ENCODE measurements at places on chromosomes 16 and 17.

DNA sequence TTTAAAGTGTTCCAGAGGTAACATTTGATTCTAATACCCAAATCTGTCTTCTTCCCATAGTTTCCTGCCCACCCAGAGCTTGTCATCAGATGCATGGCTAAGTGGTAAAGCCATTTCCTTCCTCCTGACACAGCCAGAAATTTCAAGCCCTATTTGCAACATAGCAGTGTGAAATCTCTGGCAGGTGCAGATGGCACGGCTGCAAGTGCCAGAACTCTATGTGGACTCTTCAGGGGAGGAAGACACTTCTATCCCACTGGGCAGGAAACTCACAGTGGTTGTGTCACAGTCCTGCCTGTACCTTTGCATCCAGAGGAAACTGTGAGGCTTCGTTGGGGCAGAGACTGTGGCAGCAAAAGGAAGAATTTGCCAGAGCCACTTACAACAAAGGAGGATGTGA is 13.2 kb downstream of the DYNLRB2 start:
- DNase-seq: no peak

DNA sequence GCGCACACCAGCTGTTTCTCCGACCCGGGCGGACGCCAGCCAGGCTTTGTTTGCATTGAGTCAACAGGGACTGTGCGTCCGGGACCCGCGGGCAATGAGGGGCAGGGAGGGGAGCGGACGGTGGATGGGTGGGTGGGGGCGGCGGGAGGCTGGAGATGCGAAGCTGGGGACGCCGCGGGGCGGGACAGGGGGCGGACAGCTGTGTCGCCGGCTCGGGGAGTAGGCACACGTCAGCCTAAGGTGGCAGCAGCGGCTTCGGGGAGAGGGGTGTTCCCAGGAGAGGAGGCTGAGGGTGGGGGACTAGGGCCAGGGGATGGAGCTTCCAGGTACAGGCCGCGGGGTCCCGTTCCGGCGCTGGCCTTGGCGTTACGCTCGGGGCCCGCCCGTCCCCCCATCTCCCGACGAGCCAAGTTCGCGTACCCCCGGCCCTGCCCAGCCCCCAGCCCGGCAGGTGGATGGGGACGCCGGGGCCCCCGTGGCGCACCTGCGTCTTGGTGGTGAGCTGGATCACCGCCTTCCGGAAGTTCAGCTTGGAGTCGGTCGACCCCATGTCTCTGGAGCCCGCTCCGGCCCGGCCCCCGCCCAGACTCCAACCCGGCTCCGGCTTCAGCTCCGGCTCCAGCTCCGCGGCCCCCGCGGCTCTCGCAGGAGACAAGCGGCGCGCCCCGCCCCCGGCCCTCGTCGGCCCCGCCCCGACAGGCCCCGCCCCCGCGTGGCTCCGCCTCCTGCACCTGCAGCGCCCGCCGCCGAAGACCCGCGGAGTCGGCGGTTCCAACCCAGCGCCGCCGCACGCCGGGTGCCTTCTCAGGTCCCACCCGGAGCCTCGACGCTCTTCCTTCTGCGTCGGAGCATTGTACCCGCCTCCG is at the start of gene HID1:
Gene HID1, minus strand, starts transcription at position 653 of the 866 bp plus-strand sequence. Its CDS starts 103 bp downstream, at position 550.
- DNase-seq: peak; percentile 75

DNA sequence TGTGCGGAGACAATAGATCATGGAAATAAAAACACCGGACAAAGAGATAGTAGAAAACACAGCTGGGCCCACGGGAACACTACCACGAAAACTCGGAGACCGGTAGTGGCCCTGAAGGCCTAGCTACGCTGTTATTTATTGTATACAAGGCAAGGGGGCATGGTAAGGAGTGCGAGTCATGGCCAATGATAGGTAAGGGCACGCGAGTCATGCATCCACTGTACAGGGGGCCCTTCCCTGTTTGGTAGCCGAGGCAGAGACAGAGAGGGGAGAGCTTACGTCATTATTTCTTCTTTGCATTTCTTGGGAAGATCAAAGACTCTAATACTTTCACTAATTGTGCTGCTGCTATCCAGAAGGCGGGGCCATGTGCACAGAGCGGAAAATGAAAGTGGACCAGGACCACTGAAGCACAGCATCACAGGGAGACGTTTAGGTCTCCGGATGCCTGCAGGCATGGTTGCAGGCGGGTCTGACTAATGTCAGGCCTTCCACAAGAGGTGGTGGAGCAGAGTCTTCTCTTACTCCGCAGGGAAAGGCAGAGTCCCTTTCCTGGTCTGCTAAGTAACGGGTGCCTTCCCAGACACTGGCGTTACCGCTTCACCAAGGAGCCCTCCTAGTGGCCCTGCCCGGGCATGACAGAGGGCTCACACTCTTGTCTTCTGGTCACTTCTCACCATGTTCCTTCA is 74.4 kb upstream of the ARL4D start:
- no peak for DNase-seq

DNA sequence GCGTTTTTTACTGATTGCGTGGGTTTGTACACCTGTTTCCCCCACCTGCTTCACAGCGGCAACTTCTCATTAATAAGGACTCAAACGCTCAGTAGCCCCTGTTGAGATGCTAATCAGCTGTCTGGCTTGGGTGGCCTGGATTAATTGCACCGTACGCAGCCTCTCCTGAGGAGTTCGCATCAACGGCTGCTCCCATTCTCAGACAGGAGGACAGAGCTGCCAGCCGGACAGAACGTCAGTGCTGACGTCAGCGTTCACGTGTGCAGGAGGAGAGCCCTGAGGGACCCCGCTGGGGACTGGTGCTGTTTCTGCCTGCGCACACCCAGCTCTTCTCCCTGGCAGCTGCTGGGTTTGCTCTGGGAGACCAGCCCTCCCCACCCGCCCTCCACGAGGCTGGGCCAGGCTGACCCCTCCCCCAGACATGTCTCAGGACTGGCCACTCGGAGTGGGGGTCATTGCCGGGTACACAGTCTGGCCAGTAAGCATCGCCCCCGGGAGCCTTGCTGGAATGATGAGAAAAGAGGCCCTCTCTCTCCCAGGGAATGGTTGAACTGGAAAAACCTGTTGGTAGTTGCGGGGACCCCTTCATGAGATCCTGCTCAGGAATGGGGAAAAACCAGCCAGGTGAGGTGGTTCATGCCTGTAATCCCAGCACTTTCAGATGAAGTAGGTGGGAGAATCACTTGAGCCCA is 5.7 kb upstream of the BANP start:
- no peak for DNase-seq

GRCh38 chr16:29645694-29646187 is 17.3 kb upstream of the SPN start:
- no peak for DNase-seq

- no peak for DNase-seq
Measured at GRCh38 chr16:79532785-79533184, 67.8 kb downstream of the MAF start.

GRCh38 chr16:30934827-30935557 is 11.6 kb downstream of the FBXL19 start:
- DNase-seq: no peak

DNA sequence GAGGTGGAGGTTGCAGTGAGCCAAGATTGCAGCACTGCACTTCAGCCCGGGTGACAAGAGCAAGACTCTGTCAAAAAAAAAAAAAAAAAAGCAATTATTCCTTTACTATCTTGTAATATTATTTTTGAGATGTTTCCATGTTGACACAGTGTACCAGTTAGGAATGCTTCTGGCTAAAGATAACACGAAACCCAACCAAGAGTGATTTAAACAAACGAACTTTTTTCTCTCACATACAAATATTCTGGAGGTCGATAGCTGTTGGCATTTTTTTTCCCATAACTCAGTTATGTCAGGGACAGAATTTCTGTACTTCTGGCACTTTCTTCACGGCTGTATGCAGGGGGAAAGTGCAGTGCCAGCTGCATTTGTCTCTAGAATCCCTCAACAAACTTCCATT is 9.9 kb upstream of the PPM1D start:
- DNase-seq: no peak

- no peak for DNase-seq
Measured at GRCh38 chr17:19346351-19347255, 15.9 kb downstream of the B9D1 start.

- no peak for DNase-seq
Measured at GRCh38 chr17:67388986-67389385, 11.9 kb downstream of the PITPNC1 start.

DNA sequence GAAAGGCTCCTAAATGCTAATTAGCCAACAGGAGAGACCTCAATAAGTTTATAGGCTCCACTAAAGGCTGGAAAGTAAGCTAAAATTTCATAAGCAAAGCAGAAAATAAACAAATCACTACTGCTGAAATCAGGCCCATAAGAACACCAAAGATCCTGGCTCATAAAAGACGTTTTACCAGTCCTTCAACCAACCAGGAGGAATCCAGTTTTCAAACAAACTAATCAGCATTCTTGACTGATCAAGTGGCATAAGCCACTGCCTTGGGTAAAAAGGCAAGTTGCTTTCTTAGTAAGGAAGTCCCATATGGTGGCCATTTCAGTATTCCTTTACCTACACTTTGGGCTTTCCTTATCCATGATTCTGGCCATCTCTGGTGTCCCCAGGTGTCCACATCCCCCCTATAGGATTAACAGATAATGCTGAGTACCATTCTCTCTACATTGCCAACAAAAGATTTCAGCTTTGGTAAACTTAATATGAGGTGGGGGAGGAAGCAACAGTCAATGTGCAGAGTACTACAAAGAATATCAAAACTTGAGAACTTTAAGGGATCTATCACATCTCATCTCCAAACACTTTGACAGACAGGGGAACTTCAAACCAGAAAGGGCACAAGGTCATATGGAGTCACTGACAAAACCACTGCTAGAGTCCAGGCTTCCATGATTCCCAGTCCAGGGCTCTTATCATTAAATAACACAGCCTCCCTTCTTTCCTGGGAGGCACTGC is 1.3 kb downstream of the TOM1L2 start:
- no peak for DNase-seq

- no peak for DNase-seq
Measured at GRCh38 chr16:5018793-5019192, 14.9 kb downstream of the NAGPA start.
